ENCODE measurements at places on chromosomes 7 and 10.

DNA sequence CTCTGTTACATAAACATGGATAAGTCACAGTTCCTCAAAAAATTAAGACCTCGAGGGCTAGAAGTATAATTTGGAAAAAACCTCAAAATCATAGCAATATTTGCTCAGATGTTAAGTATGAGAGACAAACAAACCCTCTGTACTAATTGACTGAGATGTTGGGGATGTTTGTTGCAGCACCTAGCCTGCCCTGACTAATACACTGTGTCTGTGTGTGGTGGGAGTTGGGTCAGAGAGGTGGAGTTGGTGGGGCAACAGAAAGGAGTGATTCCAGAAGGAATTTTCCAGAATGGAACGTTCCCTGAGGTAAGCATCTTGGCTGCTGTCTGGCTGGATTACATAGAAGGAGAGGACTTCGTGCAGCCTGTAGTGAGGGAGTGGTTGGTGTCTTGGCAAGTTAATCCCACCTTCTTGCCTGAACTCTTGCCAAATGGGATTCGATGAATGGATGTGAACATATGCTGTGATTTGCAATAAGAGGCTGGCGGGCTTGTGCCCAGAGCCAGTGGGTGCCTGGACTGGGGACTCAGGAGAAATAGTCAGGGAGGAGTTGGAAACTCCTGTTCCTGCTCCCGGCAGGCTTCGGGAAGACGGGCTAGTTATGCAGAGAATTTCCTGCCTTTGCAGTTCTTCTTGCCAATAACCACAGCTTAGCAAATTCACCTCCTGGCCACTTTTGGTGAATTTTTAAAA lies 9.3 kb upstream of the FAM180A start:
- DNase-seq, result no peak

DNA sequence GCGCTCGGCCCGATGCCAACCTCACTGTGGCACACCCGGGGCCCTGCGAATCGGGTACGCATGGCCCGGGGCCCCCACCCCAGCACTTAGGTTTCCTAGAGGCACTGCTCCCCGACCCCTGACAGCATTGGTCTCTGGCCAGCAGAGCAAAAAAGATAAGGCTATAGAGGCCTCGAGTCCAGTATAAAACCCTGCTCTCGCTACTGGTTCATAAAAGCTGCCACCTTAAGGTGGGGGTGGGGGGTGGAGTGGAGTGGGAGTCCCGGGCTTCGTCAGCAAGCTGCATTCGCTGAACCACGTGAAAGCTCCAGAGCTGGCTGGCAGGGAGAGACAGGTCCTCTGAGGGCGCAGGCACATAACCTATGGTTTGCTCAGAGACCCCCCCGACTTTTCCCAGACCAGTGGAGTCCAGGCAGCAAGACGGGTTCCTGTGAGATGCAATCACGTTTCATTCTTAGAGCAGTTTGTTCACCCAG lies 1.3 kb downstream of the KAZALD1 start:
- no peak for DNase-seq

GRCh38 chr10:11863353-11864109 lies 40.4 kb downstream of the PROSER2 start:
- no peak for DNase-seq

DNA sequence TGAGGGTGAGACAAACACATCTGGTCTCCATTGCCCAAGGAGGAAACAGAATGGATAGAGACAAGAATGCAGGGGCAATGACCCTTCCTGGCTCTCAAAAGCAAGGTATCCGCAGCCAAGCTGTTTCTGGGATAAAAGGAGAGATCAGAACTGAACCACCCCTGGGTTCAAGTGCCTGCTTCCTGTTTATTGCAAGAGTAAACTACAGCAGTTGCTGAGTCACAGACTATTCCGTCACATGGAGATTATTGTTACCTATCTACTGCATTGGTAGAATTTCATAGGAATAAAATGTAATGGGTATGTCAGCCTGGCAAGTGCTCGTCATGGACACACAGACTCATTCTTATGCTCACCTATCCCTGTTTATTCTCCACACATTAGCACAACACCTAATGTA lies 821.6 kb downstream of the GRID1 start:
- no peak for DNase-seq

DNA sequence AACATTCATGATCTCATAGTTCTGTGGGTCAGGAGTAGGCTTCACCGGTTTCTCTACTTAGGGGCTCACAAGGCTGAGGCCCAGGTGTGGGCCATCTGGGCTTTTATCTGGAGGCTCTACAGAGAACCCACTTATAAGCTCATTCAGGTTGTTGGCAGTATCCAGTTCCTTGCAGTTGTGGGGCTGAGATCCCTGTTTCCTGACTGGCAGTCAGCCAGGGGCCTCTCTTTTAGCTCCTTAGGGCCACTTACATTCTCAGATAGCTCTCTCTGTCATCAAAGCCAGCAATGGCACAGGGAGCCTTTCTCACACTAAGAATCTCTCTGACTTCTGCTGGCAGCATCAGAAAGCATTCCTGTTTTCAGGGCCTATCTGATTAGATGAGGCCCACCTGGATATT lies 18.2 kb upstream of the HECTD2 start:
- DNase-seq, result no peak

DNA sequence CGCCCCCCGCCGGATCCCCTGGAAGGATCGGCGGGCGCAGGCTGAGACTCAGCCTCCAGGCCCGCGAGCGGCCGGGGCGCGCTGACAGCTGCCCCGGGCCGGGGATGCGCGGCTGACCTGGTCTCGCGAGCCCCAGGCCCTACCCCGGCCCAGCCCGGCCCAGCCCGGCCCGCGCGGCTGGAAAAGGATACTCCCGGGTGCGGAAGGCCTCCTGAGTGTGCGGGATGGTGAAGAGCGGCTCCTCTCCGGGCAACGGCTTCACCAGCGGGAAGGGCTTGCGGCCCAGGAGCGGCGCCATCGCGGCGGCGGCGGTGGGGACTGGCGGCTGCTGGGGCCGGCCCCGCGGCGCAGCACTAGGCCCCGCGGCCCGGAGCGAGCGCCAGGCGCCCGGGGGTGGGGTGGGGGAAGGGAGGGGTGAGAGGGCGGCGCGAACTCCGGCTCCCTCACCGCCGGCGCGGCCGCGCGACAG lies 423 bp downstream of the BAZ1B start:
- DNase-seq, result peak; percentile 46

GRCh38 chr7:80186721-80187120 lies 52.1 kb downstream of the GNAI1 start:
- no peak for DNase-seq

DNA sequence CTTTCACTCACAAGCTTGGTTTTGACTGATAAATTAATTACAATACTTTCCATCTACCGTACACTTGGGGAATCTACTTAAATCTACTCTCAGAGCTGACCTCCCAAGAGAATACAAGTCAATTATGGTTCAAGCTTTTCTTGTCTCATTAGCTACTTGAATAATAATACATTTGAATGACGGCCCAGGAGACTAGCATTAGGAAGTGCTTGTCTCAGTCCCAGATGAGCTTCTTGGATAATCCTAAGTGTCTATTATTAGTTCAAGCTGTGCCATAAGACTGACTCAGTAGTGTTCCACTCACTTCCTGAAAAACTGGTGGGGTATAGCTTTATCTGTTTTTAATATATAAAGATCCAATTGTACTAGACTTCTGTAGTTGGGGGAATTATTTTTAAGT lies 100.2 kb downstream of the GNAT3 start:
- no peak for DNase-seq

DNA sequence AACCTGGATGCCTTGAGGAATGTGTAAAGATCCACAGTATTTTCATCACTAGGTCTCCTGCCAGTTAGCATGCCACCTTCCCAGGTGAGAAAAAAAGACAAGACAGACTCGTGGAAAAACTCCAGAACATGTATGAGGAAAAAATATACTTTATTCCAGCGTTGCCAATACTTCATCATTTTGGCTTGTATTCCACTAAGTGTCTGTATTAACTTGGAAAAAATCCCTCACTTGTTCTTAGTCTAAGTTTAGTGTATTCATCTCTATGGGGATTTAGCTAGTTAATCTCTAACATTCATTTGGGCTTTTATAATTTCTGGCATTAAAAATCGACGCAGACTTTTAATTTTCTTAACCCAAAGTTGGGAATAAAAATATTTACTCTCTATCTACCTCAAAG lies 759.4 kb downstream of the SORCS1 start:
- DNase-seq, result no peak

DNA sequence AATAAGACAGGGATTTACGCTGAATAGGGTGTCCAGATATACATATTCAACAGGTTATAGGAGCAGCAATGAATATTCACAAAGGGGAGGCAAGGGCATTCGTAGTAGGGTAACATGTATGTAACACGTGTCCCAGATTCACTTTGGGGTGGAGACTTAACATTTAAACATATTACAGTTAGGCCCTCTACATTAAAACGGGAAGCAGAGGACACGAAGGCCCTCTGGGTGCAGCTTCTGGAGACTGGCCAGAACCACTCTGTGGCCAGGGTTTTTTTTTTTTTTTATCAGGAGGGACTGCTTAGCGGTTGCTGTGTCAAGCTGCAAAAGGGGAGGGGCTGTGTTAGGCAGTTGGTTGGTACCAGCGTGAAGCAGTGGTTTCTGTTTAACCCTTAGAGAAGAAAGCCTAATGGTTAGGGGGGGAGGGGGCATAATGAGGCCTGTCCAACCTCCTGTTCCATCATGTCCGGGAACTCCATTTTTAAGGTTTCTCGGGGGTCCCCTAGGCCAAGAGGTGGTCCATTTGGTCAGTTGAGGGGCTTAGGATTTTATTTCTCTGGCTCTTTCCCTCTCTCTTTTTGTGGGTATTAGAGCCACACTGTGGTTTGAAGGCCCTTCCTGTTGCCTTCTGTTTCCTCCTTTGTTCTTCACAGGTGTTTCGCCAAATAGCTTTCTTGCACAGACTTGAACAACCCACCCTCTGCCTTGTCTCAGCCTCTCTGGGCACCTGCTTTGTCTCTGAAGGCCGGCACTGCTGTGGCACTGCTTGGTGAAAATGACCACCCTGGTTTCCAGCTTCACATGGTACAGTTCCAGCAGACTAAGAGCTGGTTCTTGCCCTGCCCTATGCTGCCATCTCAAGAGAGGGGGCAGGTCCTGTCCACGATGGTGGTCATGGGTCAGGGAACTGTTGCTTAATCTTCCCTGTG lies 26.4 kb downstream of the PRF1 start:
- DNase-seq, result no peak

DNA sequence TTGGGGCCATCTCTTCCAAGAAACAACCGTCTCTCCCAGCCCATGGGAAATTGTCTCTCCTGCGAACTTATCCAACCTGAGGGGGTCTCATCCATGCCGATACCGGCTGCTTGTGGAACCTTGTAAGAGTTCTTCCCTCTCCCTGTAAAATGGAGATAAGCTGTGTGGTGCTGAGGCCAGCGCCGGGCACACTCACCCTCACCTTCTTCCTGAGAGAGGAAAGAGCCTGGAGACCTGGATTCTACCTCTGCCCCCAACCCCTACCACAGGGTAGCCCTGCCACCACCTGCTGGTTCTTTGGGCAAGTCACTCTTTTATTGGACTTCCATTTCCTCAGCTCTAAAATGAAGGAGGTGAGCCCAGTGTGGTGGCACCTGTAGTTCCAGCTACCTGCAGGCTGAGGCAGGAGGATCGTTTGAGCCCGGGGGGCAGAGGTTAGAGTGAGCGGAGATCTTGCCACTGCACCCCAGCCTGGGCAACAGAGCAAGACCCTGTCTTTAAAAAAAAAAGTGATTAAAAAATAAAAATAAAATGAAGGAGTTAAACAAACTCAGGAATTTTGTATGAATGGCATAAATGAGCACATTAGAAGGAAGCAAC lies 38.4 kb upstream of the PSAP start:
- no peak for DNase-seq

DNA sequence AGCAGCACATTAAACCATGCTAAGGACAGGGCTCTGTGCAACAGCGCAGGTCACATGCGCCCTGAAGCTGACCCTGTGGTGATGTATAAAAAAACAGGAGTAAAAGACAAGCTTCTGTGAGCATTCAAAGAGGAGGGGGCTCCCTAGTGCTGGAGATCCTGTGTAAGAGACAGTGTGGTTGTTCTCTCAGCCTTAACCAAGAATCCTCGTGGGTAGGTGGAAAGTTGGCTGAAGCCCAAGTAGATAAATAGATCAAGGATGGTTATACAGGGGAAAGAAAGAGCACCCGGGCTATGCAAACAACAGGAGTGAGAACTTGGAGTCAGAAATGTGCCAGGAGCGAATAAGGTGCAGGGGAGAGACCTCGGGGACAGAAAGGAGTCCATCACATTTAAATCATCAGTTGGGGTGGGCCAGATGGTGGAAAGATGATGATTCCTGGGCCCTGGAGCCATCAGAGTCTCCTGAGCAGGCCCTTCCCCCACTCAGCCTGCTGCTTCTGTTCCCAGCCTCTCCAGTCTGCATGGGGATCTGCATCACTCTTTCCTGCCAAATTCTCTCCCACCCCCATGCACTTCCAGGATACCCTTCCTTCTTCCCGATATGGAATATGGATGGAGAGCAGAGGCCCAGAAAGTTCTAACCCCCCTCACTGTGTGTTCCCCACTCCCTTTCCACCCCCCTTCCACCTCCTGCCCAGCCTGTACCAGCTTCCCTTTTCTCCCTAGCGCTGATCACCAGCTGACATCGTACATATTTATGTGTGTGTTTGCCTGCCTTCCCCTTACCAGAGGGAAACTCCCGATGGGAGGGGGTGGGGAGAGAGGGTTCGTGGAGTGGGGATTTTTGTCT lies 78.1 kb upstream of the PRR15 start:
- no peak for DNase-seq

- DNase-seq, result no peak
These were observed 103.1 kb downstream of the SEMA3C start for GRCh38 chr7:80815733-80816132.

DNA sequence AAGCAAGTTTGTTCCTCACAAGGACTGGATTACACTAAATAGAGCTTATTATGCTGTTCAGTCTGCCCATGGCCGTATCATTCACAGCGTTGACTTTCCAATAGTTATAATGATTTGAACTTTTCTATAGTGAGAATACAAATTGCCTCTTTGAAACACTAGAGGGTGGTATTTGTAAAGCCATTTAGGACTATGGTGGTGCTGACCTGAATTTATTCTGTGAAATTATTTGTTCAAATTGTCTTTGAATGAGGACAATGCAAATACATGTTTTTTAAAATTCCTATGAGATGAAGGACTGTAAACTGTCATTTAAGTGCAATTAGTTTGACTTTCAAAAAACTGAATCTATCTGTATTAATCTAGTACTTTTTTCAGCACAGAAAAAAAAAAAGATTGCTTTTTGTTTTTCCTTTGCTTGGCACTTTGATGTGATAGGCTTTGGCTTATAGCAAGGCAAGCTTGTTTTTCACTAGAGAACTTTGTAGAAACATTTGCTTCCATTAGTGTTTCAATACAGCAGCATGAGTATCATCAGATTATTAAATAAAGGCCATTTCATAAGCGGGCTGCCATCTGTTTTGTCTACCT lies 122.7 kb upstream of the TMEM229A start:
- DNase-seq, result no peak

DNA sequence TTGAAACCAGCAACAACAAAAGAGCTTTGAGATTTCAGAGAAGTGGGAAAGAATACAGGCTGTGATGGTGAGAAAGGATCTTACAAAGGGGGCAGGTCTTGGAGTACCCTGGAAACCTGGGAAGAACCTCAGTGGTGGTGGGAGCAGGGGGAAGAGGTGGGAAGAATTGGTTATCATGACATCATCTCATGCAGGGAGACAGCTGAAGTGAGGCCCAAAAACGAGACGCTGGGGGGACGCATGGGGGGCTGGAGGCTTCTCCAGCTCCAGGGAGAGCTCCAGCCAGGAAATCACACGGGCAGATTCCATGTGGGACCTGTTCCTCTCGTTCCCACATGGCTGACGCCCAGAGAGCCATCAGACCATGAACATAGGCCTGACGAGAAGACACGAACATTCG lies 177.3 kb upstream of the RNF32 start:
- no peak for DNase-seq

- DNase-seq, result no peak
These were observed 5.1 kb downstream of the ING3 start for GRCh38 chr7:120955577-120956149.

- DNase-seq, result no peak
These were observed 554.7 kb downstream of the SORCS3 start for GRCh38 chr10:105195831-105196230.

Measured in activated naive CD4-positive, alpha-beta T cell (primary cell).